Activated B cell treated with CpG ODN at 0.5 μM for 24 hours (primary cell): ENCODE measurements at places on chromosomes 4 and X. TPM values are rescaled to one million over a fixed set of nuclear protein-coding genes. Genes with fewer than 3 reads are reported as not detected.
A peak's percentile ranks its signal among the peaks of the same experiment; 100 is the strongest.

The DDX53 gene
- not detected in 2 replicates for total RNA-seq

- no peak for DNase-seq
These were observed 402.5 kb downstream of the RAPGEF2 start for GRCh38 chr4:159505266-159505975.

GRCh38 chrX:9980401-9980800 is 13.2 kb downstream of the CLDN34 start:
- DNase-seq: no peak

GRCh38 chr4:162234595-162234994 is 70.8 kb upstream of the FSTL5 start:
- DNase-seq: no peak

The PPARGC1A gene
- total RNA-seq: not detected in 2 replicates

DNA sequence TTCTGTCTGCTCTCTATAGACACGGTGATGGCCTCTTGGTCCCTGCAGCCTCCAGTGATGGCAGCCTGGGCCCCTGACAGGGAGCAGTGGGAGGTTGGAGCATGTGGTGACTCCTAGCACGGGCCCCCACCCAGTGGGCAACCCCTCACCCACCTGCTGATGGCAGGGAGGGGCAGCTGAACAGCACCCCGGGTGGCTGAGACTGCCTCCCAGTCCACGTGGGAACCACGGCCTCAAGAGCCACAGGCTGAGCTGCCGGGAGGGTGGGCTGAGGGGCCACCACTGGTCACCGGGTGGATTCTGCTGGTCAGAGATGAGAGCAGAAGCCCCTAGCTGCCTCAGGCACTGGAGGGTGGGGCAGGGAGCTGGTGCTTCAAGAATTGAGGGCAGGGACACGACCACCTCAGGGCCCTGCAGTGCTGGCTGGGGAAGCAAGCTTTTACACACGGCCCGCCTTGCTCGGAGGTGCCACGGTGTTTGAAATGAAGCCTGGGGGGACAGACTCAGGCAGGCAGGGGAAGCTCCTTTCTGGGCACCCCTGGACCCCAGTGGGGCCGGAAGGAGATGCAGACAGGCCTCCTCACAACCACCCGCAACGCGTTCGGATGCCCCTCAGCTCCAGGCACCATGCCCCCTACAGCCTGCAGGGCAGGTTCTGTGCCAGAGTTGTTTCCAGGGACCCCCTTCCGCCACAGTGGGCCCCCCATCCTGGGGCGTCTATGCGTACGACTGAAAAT is 6.3 kb upstream of the HAUS3 start:
- DNase-seq: peak; percentile 12

DNA sequence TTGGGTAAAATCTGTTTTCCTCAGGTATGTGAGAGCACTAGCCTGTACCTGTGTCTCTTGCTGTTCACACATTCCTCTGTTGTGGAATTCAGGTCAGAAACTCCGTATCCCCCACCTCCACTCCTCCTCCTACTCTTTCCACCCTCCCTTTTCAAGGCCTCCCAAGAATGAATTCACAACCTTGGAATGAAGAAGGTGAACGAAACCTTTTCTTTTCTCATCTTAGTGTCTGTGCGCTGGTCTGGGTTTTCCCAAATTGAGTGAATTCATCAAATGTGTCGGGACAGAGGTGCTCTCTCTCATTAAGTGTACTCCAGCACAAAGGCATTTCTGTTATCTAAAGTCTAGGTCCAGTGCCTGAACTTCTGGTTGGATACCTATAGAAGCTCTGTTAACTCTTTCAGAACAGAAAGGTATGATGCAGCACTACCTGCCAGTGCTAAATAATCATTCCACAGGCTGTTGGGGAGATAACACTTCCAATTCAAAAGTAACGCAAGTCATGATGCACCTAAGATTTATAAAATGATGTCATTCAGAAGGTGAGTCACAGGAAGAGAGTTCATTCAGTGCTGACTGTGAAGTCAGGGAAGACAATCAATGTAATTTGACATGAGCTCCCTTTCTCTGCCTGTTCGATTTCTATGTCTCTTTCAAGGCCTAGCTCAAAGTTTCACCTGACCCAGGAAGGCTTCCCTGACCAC is 41.9 kb downstream of the COL4A6 start:
- DNase-seq: no peak

GRCh38 chr4:2689114-2689513 is 67.0 kb downstream of the TNIP2 start:
- no peak for DNase-seq

The CFP gene
- 0.42 and 0.91 TPM in 2 replicates for total RNA-seq

DNA sequence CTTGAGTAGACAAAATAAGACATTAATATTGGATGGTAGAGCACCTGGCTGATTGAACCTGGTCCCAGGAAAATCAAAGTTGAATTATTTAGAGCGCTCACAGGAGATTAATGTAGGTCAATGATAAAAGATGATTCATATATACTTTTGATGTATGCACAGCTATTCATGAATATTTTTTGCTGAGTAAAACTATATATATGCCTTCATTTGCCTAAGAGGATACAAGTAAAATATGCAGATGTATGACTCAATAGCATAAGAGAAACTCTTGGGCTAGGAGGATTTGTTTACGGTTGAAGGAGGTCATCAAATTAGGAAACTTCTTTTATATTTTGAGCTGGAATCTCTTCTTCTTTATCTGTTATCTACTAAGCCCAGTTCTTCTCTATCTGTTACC is 202.7 kb upstream of the HS3ST1 start:
- DNase-seq: no peak

DNA sequence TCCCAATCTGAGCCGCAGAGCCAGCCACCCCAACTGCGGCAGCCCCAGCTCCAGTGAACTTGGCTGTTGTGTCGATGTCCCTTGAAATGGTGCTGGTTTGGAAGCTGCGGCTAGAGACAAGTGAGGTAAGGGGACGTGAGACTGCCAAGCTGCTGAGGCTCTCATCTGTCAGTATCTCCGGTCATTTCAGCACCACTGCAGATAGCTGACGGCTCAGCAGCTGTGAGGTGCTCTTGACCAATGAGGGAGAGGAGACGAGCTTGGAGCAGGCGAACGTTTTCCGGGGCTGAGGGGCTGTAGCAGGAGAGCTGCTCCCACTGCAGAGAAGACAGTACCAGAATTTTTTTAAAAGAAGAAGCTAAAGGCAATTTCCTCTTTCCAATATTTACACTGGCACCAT is 175.5 kb upstream of the CASK start:
- no peak for DNase-seq

GRCh38 chr4:173246719-173247118 is 78.1 kb downstream of the GALNT7 start:
- no peak for DNase-seq

The CPZ gene
- total RNA-seq: not detected in 2 replicates

The KLKB1 gene
- total RNA-seq: 0.16 TPM in 1 of 2 replicates, not detected in the other

GRCh38 chrX:41667631-41668030 is 21.1 kb upstream of the GPR34 start:
- no peak for DNase-seq

GRCh38 chrX:111857534-111858060 is 18.4 kb upstream of the TRPC5OS start:
- DNase-seq: no peak

The C4orf33 gene
- total RNA-seq: 6.2 and 8.8 TPM in 2 replicates

The TAF9B gene
- total RNA-seq: 16.2 and 17.4 TPM in 2 replicates

The ADH1B gene
- not detected in 2 replicates for total RNA-seq

- no peak for DNase-seq
These were observed 54.5 kb downstream of the POLA1 start for GRCh38 chrX:24748196-24748595.

- no peak for DNase-seq
These were observed 657 bp upstream of the ANKRD50 start for GRCh38 chr4:124713185-124713592.

- DNase-seq: no peak
These were observed 312.7 kb downstream of the SPRY1 start for GRCh38 chr4:123709336-123709735.

The TLR8 gene
- 0.20 and 0.22 TPM in 2 replicates for total RNA-seq

The PRR32 gene
- total RNA-seq: not detected in 2 replicates

The ARMCX4 gene
- 3.6 and 4.6 TPM in 2 replicates for total RNA-seq

The SPARCL1 gene
- total RNA-seq: not detected in 2 replicates

The IL9R gene
- 2.3 and 3.6 TPM in 2 replicates for total RNA-seq

The TET2 gene
- 39.7 and 51.2 TPM in 2 replicates for total RNA-seq

- no peak for DNase-seq
These were observed 6.8 kb upstream of the DYNLT3 start for GRCh38 chrX:37854148-37854547.

DNA sequence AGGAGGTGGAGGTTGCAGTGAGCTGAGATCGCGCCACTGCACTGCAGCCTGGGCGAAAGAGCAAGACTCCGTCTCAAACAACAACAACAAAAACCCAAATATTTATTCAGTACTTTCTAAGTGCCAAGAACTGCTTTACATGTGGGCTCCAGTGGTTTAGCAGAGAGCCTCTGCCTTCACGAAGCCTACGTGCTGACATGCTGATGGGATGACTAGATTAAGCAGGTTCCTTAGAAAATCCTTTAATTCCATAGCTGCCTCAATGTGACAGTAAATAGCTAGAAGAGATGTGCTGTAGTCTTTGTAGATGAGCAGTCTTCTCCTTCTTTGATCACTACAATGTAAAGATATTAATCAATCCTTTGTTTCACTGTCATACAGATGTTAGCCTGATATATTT is 49.6 kb downstream of the TAPT1 start:
- no peak for DNase-seq

The ADRA2C gene
- not detected in 2 replicates for total RNA-seq
